ENCODE measurements at places on chromosomes 2 and 18.

GRCh38 chr2:768451-768850 is 91.2 kb upstream of the TMEM18 start:
- DNase-seq = peak; percentile 73

DNA sequence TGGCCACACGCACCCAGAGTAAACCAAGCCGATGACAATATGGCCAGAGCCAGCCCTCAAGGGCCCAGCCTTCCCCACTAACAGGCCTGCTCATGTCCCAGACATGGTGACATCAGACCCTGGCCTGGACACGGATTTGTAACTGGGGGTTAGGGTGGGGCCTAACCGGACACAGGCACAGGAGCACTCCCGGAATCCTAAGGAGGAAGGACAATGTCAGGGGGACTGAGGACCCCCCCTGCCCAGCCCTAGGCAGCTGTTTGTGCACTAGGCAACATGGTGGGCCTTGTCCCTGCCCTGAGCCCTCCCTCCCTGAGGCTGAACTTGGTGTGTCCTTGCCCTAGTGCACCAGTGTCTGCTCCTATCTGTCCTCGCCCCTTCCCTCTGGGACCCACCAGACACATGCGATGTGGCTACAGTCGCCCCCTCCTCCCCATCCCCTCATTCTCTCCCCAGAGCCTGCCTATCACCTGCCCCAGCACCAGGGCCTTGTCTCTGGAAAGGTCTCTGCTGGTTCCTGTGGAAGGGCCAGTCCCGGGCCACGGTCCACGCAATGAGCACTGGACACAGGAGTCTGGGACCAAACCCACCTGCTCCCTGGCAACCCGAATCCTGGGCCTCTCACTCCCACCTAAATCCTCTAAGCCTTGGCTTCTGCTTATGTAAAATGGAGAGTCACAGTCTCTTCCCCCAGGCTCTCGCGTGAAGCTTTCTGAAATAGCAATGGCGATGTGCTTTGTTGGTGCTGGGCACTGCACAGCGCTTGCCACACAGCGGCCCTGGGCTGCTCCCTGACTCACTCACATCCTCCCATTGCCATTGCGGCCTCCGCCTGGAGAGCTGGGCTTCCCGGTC is 76.5 kb upstream of the RAB6C start:
- no peak for DNase-seq

GRCh38 chr18:11955239-11956029 is 25.9 kb upstream of the IMPA2 start:
- DNase-seq = no peak

DNA sequence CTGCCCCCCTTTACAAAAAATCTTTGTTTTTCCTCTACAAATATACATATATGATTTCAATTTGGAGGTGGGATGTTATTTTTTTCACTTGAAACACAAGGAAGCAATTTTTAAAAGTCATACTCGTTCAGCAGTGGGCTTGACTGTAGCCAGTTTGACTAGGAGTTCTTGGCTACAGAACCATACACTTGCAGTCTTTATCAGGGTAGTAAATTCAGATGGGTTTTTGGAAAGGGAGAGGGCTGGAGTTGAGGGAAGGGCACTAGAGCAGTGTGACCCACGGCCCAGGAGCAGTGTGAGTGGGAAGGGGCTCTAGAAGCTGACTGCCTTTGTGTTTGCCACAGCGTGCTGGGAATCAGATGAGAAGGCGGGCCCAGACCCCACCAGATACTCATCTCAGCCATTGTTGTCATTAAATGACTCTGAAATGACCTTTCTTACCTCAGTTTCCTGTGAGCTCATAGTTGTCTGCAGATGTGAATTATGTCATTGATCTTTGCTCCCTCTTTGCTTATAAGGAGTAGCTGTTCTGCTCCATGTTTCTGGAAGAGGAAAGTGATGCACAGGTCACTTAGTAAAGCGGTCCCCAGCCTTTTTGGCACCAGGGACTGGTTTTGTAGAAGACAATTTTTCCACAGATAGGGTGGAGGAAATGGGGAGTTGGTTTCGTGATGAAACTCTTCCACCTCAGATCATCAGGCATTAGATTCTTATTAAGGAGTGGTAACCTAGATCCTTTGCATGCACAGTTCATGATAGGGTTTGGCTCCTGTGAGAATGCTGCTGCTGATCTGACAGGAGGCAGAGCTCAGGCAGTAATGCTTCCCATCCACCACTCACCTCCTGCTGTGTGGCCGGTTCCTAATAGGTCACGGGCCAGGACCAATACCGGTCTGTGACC is 116.8 kb downstream of the SPTBN1 start:
- DNase-seq = no peak

GRCh38 chr2:233867993-233868532 is at the start of gene MSL3B:
TSS of gene MSL3B (minus strand) at chr2:233868386.
- peak; percentile 78 for DNase-seq

DNA sequence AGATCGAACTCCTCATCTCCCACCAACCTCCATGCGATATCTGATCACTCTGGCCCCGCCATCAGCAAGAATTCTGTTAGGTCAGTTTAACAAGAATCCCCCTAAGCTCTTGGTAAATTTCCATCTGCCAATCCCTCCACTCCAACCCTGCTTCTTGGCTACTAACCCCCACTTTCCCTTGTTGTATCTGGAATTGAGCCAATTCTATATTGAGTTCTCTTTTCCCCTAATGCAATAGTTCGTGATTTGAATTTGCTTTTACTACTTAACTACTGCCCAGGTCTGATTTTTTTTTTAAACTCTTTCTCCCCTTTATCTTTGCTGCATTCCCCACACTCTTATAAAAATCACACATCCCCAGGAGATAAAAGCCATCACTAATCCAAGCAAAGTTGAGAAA is 159.3 kb upstream of the STK17B start:
- no peak for DNase-seq

DNA sequence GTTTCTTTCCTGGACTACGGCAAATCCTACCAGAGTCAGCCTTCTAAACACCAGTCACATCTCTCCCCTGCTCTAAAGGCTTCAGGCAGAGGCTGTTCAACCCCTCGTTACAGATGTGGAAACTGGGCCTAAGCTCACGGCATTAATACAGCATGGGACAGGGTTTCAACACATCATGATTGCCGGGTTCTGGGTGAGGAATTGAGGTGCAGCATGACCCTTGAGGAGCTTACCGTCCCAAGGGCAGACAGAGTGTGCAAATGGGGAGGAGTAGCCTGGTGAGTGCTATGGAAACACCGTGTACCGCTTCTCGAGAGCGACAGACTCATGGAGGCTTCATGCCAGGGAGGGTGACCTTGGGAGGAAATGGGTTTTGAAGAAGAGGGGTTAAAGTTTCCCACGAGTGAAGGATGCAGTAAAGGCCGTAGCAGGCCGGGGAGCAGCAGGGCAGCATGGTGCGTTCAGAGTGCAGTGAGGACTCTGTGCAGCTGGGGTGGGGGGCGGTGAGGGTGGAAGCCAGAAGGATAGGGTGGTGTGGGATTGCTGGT is 51.1 kb downstream of the TGOLN2 start:
- no peak for DNase-seq

- no peak for DNase-seq
Observed at GRCh38 chr2:28011322-28011737, 120.8 kb downstream of the BABAM2 start.

Measured in NCI-H2081 (cell line).